ENCODE measurements at places on chromosomes 16 and 17.

- DNase-seq = no peak
Measured at GRCh38 chr17:77037943-77038342, 102.8 kb upstream of the SEC14L1 start.

DNA sequence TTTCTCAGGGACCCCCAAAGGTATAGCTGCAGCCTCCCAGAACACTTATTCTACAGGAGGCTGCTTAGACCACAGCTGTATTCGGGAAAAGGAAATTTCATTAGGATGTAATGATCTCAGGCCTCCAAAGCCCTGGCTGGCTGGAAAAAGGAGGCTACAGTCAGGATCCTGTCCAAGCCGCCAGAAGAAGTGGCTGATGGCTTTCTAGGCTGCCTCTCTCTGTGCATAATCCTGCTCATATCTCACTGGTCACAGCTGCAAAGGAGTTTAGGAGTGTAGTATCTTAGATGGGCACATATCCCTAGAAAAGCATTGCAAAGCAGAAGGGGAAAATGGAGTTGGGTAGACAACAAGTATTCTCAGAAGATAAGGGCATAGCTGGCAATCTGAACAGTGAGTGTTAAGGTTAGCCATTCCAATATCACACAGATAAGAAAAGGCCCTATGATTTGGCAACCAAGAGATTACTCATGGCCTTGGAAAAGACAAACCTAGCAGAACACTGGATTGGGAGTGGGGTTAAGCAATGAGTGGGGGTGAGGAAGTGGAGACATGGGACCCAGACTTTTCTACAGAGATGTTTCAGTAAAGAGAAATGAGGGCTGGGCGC lies 26.0 kb upstream of the PRKCA start:
- no peak for DNase-seq

- DNase-seq = no peak
Measured at GRCh38 chr17:77222356-77222755, 81.6 kb downstream of the SEC14L1 start.

GRCh38 chr16:27239026-27239425 lies 29.5 kb downstream of the NSMCE1 start:
- peak; percentile 3 for DNase-seq

DNA sequence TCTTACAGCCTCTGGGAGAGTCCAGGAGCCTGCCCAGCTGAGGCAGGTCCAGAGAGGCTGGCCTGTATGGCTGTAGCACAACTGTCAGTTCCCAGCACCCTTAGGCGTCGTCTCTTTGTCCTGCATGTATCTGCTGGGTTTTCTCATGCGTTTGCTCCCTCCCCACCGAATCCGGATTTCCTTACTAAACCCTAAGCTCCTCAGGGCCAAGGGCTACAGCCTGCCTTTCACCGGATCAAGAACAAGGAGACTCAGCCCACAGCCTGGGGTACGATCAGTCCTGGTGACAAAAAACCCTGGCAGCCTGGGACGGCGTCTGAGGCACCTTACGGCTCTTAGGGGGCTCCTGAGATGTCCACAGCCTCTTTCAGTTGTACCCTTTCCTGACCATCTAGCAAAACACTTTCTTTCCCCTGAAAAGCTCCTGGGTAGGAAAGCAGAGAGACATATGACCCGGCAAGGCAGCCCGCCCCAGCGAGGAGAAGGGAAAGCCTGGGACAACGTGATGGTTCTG lies 12.2 kb downstream of the HIC1 start:
- DNase-seq = no peak

GRCh38 chr16:72427783-72428331 lies 255.9 kb upstream of the PMFBP1 start:
- DNase-seq = no peak

- DNase-seq = no peak
Measured at GRCh38 chr17:72639711-72640110, 452.8 kb downstream of the SLC39A11 start.

DNA sequence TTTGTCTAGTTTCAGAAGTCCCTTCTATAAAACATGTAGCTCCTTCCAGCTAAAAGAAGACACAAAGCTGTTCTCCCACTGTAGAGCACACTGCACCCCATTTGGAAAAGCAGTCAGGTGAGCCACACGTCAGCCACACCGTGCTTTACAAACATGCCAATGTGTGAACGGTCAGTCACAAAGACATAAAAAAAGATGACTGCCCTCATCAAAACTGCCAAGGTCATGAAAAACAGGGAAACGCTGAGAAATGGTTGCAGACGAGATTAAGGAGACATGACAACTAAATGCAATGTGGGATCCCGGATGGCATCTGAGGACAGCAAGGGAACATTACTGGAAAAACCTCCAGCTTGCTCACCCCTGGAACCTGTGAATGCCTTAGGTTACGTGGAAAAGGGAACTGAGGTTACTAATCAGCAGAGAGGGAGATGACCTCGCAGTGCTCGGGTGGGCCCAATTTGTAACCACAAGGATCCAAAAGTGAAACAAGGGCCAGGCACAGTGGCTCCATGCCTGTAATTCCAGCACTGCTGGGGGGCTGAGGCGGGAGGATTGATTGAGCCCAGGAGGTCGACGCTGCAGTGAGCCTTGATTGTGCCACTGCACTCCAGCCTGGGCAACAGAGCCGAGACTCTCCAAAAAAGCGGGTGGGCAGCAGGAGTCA lies 8.1 kb downstream of the ANKRD11 start:
- DNase-seq = no peak

GRCh38 chr17:40284085-40284713 lies 3.5 kb upstream of the CDC6 start:
- DNase-seq = no peak

- DNase-seq = no peak
Measured at GRCh38 chr17:4497101-4497824, 1.4 kb upstream of the SPNS2 start.

DNA sequence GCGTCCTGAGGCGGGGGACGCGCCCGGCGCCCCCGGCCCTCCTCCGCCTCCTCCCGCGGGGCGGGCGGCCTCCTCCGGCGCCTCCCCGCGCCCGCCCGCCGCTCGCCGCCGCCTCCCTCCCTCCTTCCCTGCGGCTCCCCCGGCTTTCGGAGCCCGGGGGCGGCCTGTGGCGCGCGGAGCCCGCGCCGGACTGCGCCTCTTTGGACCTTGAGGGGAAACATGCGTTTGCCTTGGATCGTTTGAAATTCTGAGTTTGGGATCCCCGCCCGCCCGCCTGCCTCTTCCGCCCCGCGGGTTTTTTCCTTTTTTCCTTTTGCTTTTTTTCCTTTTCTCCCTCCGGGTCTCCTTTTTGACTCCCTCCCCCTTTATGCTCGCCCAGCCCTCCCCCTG lies 390 bp downstream of the ZNRF1 start:
- DNase-seq = peak; percentile 37

GRCh38 chr17:80105762-80106161 lies 4.4 kb downstream of the GAA start:
- DNase-seq = no peak

- DNase-seq = no peak
Measured at GRCh38 chr17:75271955-75272847, 1.2 kb upstream of the MIF4GD start.

DNA sequence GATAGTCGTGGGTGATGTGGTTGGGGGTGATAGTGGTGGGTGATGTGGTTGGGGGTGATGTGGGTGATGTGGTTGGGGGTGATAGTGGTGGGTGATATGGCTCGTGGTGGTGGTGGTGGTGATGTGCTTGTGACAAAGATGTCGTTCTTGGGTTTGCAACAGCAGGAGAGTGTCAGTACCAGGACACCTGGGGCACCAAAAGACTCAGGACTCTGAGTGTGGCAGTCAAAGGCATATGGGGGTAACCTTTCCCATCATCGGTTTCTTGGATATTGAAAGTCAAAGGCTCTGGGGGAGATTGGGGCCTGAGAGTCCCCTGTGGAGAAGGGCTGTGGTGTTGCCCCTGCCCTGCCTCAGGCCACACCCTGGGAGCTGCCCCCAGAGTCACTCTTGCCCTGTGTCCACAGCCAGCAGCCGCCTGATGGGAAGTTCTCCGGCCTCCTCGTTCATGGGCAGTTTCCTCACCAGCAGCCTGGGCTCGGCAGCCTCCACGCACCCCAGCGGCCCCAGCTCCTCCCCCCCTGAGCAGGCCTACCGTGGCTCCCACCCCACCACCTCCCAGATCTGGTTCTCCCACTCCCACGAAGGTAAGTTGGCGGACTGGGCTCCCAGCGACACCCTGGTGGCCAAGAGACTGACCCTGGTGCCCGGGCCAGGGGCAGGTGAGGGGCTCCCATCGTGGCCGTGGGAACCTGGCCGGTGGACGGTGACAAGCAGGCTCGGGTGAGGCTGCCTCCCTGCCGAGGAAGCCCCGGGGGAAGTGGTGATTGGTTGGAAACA lies 31.3 kb downstream of the BAHCC1 start:
- DNase-seq = no peak

DNA sequence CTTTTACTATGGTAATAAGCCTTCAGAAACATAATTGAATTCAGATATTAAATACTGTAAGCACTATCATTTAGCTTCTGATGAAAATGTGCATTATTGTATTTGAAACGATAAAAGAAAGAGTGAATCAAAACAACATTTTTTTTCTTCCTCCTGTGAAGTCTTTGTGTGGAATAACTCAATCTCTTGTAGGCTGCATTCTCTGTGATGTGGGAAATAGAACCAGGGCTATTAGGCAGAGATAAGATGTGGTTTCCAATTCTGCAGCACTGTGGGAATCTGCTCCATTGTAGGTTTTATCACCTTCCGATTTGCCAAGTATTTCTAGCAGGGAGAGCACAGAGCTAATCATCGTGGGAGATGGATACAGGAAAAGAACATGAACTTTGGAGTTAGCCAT lies 624.5 kb downstream of the RBFOX1 start:
- DNase-seq = no peak

DNA sequence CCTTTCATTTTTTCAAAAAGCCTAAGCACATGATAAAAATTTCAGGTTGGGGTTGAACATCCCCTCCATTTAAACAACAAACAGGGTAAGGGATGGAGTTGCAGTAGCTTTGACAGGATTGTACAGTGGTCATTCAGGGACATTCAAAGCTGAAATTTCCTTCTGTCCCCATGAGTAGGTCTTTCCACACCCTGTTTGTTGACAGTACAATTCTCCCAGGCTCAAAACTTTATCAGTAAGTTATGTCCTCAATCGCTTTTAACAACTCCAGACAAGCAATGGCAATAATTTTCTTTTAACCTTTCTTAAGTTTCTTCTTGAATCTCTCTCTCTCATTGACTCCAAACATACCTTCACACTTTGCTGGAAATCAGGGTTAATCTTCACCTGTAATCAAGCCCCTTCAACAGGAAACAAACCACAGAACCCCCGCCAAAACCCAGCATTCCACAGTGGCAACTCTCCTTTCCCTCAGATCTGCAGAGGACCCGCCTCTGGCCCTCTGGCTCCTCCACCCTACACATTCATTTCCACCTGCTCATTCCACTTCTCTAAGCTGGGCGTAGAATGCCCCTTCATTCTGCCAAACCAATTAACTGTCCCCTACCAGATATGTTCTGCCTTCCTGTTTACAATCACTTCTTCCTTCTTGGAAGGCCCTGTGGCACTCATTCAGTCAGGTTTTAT lies 20.7 kb downstream of the TXNDC11 start:
- DNase-seq = no peak

- no peak for DNase-seq
Measured at GRCh38 chr17:75987041-75987440, 8.0 kb downstream of the TEN1 start.

DNA sequence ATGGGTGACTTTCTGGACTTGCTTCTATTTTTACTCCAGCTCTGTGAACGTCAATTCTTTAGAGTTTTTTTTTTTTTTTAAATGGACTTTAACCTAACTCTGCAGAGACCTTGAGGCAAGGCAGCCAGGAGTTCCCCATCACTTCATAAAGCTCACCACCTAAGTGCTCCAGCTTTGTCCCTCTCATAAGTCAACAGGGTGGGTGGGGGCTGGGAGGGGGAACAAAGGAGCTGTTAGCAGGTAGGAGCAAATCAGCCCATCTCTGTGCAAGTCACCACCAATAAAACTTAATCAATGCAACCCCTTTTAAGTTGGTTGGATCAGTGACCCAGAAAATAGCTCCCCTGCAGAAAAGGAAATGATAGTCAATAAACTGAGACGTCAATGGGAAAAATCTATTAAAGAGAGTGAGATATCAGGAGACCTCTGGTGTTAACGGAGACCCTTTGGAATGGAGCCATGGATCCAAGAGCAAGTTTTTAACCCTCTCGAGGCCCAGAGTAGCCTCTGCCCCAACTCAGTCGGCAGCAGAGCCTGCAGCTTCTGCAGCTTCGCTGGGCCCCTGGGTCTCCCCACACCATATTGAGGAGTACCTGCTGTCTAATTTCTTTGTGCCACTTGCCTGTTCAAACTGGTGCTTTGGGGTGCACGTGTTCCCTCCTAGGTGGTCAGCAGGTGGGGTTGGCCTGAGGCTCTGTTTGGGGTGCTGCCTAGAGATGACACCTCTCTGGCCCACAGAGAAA lies 27.6 kb upstream of the ETV4 start:
- no peak for DNase-seq

DNA sequence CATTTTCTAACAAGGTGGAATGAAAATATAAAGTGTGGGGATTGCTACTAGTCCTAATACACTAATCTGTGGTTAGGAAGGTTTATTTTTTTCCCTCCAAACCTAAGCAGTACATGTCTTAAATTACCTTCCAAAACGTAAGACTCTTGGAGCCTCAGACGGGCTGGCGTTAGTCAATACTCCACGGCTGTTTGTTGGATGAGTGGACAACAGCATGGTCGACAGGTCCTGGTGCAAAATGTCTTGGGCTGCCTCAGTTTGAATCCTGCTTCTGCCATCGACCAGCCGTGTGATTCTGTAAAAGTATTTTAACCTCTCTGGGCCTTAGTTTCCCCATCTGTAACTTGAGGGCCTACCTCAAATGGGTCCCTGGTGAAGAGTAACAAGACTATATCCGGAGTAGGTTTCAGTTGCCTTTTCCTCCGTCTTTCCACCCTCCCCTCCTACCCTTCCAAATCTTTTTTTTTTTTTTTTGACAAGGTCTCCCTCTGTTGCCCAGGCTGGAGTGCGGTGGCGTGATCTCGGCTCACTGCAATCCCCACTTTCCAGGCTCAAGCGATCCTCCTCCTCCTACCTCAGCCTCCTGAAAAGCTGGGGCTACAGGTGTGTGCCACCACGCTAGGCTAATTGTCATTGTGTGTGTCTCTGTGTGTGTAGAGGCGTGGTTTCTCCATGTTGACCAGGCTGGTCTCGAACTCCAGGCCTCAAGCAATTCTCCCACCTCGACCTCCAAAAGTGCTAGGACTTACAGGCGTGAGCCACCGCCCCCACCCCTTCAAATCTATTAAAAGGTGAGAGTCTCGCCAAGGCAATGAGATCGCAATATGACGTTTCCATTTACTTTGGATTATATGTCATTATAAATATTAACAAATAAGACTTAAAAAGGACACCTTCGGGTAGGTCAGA lies 5.8 kb downstream of the SCGB1C2 start:
- DNase-seq = peak; percentile 4

- no peak for DNase-seq
Measured at GRCh38 chr17:12282056-12282455, 261.4 kb downstream of the MAP2K4 start.

DNA sequence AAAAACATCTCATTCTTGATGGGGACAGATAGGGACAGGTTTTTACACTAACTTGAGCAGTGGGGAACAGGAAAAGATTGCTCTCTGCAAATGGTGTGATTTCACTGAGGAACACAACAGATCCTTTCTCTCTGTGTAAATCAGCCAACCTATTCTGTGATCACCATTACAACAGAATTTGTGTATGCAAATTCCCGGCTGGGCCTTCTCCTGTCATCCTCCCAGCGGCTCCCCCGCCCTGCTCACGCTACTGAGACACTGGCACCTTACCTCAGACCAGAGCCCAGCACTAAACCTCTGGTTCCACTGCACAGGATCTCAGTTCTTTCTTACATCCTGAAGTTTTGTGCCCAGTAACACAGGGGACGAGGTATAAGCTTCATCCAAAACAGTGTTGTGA lies 97.0 kb upstream of the FA2H start:
- no peak for DNase-seq

GRCh38 chr16:86833136-86833535 lies 254.8 kb downstream of the FOXL1 start:
- no peak for DNase-seq

Measured in activated naive CD4-positive, alpha-beta T cell treated with anti-CD3 and anti-CD28 coated beads, Interleukin-2, amount 50 U/mL, for 16 hours (primary cell).